Epithelial cell of proximal tubule (primary cell): ENCODE measurements at places on chromosomes 2 and 18. TPM values are rescaled to one million over a fixed set of nuclear protein-coding genes. Genes with fewer than 3 reads are reported as not detected.

DNA sequence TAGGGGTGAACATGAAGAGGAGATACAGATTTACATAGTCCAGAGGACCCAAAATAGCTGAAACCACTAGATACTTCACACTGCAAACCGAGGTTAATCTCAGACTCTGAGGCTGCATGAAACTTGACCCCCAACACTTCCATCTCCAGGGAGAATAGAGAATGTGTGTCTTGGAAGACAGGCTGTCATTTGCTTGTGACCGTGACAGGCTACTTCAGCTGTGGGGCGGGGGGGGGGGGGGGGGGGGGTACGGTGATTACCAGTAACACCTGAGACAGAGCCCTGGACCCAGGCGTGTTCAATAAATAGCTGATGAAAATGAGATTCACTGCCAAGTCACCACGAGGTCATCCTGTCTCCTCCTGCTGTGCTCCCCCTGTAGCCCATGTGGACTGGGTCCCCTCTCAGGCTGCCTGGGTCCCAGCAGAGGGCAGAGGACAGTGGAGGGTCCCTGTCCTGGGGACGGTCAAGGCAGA, 5.7 kb upstream of the KLHL29 start:
- DNase-seq, result no peak

DNA sequence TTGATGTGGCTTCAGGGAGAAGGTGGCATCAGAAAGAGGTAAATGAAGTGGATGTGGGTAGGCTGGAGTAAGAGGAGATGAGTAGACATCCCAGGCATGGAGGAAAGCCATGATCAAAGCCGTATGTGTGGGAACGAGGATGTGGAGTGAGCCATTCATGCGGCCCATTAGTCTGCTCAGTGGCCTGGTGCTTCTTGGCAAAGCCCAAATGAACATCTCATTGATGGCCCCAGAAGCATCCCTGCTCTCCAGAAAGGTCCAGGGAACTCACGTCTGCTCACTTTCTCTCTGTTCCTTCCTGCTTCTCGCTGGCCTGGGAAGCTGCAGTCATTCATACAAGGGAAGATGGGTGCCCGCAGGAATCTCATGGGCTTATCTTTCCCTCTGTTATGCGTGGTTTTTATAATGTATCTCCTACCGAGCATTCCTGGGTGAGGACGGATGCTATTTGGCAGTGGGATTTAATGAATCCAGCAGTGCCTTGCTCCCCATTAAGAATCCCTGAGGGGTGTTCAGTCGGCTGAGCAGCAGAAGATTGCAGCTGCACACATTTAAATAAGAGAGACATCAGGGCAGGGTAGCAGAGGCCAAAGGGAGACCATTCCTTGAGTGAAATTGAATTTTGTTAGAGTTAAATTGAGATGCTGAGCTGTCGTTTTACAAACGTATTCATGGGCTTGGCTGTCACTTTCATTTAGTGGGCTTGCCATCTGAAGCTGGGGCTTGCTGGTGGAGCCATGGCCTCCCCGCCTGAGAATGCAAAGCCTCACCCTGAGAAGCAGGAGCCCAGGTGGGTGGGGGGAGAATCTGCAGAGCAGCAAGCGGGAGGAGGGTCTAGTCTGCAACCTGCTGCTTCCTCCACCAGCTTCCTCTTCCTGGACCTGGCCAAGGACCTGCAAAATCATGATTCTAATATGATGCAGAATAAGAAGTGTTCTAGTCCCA, 64.5 kb downstream of the LYPD1 start:
- DNase-seq, result no peak

- peak; percentile 66 for DNase-seq
Observed at GRCh38 chr18:23311351-23312121, 141.6 kb upstream of the RIOK3 start.

DNA sequence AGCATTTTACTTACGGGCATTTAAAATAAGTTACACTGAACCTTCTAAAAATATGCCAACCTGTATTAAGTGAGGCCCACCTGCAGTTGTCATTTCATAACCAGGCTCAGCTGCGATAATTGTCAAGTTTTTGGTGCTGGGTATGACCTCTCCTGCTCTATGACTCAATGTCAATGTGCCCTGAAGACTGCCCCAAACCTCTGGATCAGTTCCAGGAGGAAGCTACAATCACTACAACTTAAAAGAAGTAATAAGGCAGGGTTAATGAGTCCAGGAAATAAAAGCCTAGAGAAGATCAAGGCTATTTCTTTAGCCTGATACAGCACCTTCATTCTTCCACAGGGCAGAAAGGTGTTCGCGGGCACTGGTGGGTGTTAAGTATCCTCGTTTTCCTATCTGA, 22.9 kb downstream of the POLR1A start:
- DNase-seq, result no peak

- no peak for DNase-seq
Observed at GRCh38 chr2:211144078-211144477, 587.7 kb downstream of the CPS1 start.

- no peak for DNase-seq
Observed at GRCh38 chr2:205605638-205606304, 76.5 kb upstream of the NRP2 start.

NFATC1 gene
- 0.46 and 2.1 TPM in 2 replicates for total RNA-seq

GRCh38 chr2:219897456-219897855, 270.0 kb downstream of the SLC4A3 start:
- no peak for DNase-seq

FAM124B gene
- 0.07 TPM in 1 of 2 replicates, not detected in the other for total RNA-seq

GRCh38 chr2:130963849-130964793, 127.4 kb downstream of the ARHGEF4 start:
- no peak for DNase-seq

IL36B gene
- not detected in 2 replicates for total RNA-seq

DNA sequence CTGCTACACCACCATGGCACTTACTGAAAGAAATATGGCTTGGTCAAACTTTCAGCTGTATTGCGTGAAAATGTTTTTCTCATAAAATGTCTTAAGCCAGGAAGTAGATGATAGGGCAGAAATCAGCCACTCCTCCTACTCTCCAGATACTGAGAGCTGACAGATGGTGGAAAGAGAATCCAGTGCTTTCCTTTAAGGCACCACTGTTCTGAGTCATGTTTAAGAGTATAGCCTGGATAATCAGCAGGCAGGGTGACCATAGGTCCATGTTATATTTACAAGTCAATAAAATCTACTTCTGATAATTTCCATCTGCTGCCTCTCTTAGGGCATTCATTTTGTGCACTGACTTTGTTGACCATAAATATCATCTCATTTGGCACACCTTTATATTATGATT, 21.9 kb downstream of the ARPC2 start:
- DNase-seq, result no peak

GRCh38 chr18:36931106-36931505, 102.2 kb downstream of the KIAA1328 start:
- DNase-seq, result no peak

- DNase-seq, result no peak
Observed at GRCh38 chr2:180523621-180524340, 456.6 kb upstream of the UBE2E3 start.

- no peak for DNase-seq
Observed at GRCh38 chr2:178478130-178478438, 316 bp downstream of the FKBP7 start.

GRCh38 chr18:3140986-3141639, 78.7 kb downstream of the MYOM1 start:
- no peak for DNase-seq

TGFA gene
- total RNA-seq, result 40.1 and 89.1 TPM in 2 replicates

- no peak for DNase-seq
Observed at GRCh38 chr2:70094171-70094977, 7.1 kb downstream of the PCBP1 start.

DNA sequence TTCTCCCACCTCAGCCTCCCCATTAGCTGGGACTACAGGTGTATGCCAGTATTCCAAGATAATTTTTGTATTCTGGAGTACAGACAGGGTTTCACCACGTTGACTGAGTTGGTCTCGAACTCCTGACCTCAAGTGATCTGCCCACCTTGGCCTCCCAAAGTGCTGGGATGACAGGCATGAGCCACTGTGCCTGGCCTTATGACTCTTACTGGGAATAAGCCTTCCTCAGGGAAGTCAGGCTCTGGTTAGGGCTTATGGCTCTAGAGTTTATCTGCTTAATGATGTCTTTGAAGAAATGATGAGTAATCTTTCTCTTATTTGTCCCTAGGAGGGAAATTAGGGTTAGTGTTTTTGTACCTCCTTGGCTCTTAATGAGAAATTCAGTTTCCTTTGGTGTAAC, 187.7 kb downstream of the FAM210A start:
- no peak for DNase-seq

RSAD2 gene
- total RNA-seq, result under 0.01 and 0.65 TPM in 2 replicates

GRCh38 chr2:132489150-132489549, 72.5 kb downstream of the GPR39 start:
- DNase-seq, result no peak

DNA sequence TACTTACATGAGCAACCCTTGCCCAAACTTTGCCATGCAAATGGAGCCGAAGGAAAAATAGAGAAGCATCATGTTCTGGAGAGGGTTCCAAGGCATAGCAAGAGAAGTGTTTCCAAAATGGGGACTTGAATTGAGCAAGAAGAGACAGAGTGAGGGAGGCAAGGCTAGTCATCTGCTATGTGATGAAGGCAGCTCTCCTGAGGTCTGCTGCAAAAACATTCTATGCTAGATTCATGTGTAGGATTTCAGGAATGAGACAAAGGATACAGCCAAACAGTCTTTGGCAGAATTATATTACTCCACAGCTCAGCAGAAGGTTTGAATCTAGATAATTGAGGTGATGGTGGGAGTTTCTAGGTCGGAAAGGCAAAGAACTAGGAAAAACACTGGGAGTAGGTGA, 24.1 kb upstream of the MRPL19 start:
- DNase-seq, result no peak

DNA sequence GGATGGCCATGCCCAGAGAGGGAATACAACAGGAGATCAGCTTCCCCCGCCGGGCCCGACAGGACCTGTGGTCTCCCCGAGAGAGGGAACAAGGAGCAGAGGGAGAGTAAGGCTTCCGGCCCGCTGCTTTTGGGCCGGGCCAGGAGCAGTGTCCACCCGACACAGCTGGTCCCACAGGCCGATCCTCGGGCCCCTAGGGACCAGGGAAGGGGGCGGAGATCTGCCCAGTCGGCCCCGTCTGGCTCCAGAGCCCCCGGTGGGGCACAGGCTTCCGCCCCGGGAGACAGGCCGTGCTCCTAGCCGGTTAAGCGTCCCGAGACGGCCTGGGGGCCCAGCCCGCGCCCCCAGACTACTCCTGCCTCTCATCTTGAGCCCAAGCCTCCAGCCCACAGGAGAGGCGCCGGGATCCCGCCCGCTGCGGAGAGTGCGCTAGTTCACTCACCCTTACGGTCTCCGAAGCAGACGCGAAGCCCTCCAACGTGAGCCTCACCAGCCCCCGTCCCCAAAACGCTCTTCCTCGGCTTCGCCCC, at the start of gene MCFD2:
MCFD2 (minus strand) TSS at position 526 of the 530 bp plus-strand sequence. CDS start 6,635 bp downstream, outside the sequence.
- no peak for DNase-seq

AGXT gene
- total RNA-seq, result not detected in 2 replicates
